ENCODE measurements at places on chromosomes 5 and 9.
A peak's percentile ranks its signal among the peaks of the same experiment; 100 is the strongest.

- no peak for DNase-seq
Measured at GRCh38 chr5:77426670-77427069, 65.4 kb downstream of the WDR41 start.

DNA sequence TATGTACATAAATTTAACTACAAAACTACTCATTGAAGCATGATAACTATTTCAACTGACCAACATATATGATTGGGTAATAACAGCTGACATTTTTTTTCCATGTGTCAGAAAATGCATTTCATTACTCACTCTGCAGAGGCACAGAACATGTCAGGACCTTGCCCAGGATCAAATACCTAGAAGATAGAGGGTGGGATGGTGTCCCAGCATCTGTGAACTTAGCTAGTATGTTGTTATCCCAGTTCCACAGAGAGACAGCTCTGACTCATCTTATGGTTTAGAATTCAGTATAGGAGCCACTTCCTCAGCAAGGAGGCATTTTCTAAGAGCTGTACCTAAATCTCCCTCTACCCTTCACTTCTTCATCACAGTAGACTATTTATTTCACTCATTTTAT, 1198.6 kb upstream of the ACO1 start:
- DNase-seq: no peak

DNA sequence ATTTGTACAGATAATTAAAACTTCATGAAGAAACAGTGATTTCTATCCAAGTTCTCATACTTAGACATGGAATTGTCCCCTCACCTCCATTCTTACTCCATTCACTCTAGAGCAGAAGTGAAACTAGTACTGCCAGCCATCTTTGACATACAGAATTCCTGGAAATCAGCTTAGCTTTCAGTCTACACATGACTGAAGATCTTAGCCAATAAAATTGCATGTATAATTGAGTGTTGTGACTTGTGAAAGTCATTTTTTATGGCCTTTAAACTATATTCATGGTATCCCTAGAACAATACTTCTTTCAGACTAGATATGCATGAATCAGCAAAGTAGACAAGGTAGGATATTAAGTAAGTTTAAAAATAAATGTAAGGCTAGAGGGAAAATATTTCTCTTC, 705.2 kb upstream of the ZNF608 start:
- no peak for DNase-seq

DNA sequence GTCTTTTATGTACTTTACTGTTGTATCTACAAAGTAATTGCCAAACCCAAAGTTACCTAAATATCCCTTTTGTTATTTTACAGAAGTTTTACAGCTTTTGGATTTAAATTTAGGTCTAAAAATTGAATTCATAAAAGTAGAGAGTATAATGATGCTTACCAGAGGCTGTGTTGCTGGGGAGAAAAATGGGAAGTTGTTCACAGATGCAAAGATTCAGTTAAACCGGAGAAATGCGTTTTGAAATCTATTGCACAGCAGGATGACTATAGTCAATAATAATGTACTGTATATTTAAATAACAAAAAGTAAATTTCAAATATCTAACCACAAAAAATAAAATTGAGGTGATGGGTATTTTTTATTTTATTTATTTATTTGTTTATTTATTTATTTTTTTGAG, 2.6 kb upstream of the ANKRD18A start:
- no peak for DNase-seq

DNA sequence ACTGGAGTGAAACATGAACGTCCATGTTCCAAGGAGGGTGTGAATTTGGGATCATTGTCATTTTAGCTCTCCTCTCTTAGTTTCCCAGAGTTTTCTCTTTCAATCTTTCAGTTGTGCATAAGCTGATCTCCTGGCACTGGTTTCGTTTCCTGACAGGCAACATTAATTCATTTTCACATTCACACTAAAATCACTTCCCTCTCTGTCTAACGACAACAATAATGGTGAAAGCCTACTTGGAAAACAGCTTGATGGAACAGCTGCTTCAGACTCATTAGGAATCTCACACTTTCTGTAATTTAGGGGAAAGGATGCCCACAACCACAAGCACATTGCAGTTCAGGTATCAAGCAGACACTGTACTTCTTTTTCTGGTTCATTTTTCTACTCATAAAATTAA, 188.6 kb downstream of the TRIM36 start:
- no peak for DNase-seq

GRCh38 chr9:130359819-130360218, 84.9 kb upstream of the ASS1 start:
- DNase-seq: no peak

- no peak for DNase-seq
Measured at GRCh38 chr5:11897781-11898180, 6.5 kb downstream of the CTNND2 start.

DNA sequence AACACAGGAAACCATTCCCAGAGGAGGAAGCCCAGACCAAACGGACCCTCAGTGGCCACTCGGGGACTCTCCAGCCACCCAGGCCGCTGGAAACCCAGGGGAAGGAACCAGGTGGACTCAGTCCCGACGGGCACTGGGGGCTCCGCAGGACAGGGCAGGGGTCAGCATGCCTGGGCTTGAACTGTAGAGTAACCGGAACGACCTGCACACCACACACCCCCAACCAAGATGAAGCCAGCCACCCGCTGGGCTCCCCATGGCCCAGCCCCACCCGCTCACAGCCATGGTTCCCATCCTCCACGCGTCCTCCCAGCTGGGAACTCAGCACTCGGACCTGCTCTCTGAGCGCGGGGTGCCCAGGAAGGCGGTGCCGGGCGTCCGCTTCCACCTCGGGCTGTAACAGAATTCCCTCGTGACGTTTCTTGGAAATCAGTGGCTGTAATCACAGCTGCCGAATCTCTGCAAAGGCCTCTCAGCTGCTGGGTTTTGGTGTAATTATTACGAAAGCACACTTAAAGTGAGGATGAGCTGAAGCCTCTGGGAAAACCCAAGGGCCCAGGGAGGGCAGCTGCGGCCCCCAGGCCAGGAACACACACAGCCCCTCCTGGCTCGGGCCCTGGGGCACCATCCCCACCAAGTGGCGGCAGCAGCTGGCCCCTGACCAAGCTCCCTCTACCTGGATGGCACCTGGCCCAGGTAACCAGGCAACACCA, 13.8 kb downstream of the NACC2 start:
- peak; percentile 49 for DNase-seq

DNA sequence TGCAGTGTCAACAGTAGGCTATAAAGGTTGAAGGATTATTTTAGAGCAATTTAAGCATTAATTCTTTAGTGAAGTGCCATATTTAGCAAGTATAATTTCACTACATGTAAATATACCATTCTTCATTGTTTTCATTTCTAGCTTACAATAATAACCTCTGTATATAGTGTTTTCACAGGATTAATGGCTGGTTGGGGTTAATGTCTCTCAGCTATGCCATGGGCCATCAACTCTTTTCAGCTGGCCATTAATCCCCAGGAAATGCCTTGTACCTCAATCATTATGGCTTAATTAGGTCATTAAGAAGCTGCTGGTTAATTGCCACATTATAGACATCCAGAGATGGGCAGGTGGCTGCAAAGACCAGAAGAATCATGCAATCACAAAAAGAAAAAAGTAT, 715.1 kb downstream of the MAT2B start:
- DNase-seq: no peak

DNA sequence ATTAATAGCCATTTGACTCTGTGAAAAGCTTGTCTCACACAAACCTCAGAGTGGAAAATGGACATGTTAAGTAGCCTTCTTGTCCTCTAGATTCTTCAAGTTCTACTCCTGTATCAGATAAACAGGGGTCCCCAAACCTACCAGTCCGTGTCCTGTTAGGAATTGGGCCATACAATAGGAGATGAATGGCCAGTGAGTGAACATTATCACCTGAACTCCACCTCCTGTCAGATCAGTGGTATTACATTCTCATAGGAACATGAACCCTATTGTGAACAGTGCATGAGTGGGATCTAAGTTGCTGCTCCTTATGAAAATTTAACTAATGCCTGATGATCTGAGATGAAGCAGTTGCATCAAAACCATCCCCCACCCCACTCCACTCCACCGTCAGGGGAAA, 136.3 kb downstream of the TMEM232 start:
- DNase-seq: no peak

- DNase-seq: no peak
Measured at GRCh38 chr5:67378256-67378655, 181.7 kb upstream of the CD180 start.

DNA sequence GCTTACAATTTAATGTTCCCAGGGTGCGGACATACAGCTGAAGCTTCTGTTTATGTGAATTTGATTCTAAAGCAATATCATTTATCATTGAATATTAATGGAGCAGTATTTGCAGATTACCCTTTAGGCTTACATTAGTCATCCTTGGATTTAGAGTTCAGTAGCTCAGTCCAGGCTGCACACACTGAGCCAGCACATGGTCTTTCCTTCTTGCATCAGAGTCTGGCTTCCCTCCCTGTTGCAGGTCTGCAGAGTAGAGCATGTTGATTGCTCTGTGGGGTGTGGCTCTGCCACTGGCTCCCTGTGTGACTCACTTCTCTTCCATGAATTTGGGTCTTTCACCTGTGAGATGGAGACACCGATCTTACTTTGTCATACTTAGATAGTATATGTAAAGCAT, 36.8 kb downstream of the NSG2 start:
- DNase-seq: peak; percentile 47

GRCh38 chr9:24071716-24072115, 245.7 kb upstream of the ELAVL2 start:
- no peak for DNase-seq

GRCh38 chr5:31855134-31856040, 216.5 kb downstream of the PDZD2 start:
- no peak for DNase-seq

DNA sequence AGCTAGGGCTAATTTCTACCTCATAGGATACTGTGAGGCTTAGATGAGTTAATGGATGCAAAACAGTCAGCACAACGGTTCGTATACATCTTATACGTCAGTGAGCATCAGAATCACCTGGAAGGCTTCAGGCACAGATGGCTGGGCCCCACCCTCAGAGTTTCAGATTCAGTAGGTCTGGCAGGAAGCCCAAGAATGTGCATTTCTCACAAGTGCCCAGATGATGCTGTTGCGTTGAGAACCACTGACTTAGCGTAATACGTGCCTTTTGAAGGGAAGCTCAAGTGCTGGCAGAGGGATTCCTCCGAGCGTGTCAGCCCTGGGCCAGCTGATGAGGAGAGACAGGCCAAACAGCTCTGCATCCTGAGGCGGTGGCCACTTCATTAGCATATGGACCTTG, 117.1 kb upstream of the WWC1 start:
- no peak for DNase-seq

GRCh38 chr5:9903801-9904200, 273.6 kb upstream of the TAS2R1 start:
- peak; percentile 72 for DNase-seq

GRCh38 chr9:19493876-19494275, 85.1 kb downstream of the ACER2 start:
- DNase-seq: no peak

GRCh38 chr5:39025456-39025855, 48.7 kb downstream of the RICTOR start:
- DNase-seq: no peak

GRCh38 chr5:12335938-12336337, 431.7 kb upstream of the CTNND2 start:
- no peak for DNase-seq

- DNase-seq: no peak
Measured at GRCh38 chr5:115396688-115397087, 100.2 kb upstream of the CCDC112 start.

GRCh38 chr5:61824396-61824795, 481.6 kb upstream of the KIF2A start:
- DNase-seq: no peak

DNA sequence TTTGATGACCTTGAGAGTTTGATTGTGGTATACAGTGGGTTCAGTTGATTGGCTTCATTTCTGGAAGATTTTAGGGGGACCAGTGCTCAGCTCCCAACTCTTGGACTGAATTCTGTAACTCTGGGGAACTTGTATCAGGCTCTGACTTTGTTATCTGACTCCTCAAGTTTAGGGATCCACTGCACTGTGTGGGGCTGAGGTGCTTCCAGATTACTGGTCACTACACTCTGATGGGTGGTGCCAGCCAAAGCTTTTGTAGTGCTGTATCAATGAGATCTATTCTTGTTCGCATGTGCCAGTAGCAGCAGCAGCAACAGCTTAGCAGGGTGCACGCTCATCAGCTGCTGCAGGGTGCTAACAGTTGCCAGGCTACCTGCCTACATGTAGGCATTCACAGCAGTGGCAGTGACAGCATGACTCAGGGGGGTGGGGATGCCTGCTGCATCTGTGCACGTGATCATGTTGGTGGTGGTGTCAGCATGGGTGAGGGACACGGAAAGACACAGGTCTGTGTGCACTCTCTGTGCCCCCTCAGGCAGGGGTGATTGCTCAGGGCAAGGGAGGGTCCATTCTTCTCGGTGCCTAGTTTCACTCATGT, 438.8 kb upstream of the SEMA6A start:
- DNase-seq: no peak

- no peak for DNase-seq
Measured at GRCh38 chr5:181142054-181142453, 5.3 kb upstream of the OR2V2 start.

GRCh38 chr9:9498128-9498527, 1114.7 kb downstream of the PTPRD start:
- no peak for DNase-seq

DNA sequence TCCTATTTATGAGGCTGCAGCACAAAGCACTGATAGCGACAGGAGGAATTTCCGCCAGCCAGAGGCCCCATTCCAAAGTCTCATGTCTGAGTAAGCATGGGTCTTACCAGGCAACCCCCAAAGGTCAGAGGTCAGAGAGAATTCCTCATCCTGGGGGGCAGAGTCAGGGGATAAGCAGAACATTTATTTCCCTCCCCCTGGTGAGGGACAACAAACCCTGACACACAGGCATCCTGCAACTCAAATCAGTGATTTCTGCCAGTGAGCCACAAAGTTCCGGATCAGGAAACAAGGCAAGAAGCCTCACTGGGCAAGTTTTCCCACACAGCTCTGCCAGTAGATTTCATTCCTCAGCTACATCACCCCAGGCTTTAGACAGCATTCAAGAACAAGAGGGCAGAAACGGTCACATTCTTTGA, 37.0 kb downstream of the ADAMTS12 start:
- no peak for DNase-seq

DNA sequence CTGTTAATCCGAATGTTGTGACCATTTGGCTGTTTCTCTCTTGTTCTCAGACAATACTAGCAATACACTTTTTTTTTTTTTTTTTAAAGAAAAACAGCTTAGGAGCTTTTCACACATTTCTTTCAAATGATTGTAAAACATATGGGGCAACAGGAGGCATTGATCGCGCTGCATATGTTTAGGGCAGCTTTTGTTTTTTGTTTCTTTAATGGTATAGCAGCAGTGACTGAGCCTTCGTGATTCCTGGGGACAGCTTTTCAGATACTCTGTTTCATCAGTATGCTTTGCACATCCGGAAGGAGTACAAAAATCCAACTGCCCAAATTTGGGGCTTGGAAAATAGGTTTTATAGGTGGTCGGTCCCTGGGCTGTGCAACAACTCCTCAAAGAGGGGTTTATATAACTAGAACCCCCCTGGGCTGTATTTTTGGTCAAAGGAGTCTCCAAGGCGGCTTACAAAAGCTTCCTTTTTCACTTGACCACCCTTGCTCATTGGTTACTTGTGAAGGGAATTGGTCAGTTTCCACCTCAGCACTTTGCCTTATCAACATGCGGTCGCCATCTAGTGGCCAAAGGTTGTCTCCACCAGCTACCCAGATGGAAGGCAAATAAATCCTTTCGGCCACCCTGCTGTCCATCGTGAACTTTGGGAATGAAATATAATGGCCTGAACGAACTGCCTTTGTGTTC, 91.8 kb downstream of the PDE6A start:
- no peak for DNase-seq

- DNase-seq: no peak
Measured at GRCh38 chr5:141420855-141421488, at the start of gene PCDHGA11. Gene PCDHGA11 (plus strand): TSS chr5:141421051. CDS start chr5:141421228, 177 bp downstream.

GRCh38 chr9:84266087-84266561, 74.4 kb downstream of the SLC28A3 start:
- DNase-seq: peak; percentile 29
